ENCODE measurements at places on chromosomes 7 and 10.
A peak's percentile ranks its signal among the peaks of the same experiment; 100 is the strongest.

DNA sequence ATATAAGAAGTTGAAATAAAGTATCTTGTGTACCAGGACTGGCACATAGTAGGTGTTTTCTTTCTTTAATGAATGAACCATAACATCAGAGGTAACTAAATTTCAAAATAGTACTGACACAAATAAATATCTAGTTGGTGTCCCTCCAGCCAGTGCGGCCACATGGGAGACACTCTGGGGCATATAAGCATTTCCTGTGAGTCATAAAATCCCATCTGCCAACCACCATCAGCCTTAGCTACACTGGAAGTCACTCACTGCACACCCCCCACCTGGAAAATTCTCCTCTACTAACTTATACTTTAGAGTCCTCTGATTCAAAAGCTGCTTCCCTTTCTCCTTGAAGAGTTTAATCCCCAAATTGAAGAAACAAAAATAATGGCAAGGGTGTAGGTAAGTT is 32.5 kb downstream of the DYDC1 start:
- DNase-seq, result no peak

- peak; percentile 40 for DNase-seq
Measured at GRCh38 chr7:155338632-155339320, 41.1 kb downstream of the INSIG1 start.

DNA sequence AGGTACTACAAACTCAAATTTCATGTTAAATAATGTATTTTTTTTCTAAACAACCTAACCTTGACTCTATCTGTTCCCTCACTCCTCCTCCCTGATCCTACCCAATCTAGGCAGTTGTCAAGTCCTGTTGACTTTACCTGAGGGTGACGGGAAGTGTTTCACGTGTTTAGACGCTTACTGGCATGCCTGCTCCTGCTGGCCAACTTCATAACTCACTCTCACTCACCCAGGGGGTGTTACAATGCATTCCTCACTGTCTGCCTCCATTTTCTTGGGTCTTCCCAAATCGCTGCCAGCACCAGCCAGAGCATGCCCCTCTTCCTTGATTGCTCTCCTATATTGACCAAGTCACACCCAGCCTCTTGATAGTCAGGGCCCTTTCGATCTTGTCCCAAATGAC is 28.3 kb downstream of the CRCP start:
- DNase-seq, result no peak

- DNase-seq, result no peak
Measured at GRCh38 chr10:85318809-85319807, 990.7 kb downstream of the CCSER2 start.

GRCh38 chr10:43162604-43163003 is 24.4 kb downstream of the CSGALNACT2 start:
- no peak for DNase-seq

DNA sequence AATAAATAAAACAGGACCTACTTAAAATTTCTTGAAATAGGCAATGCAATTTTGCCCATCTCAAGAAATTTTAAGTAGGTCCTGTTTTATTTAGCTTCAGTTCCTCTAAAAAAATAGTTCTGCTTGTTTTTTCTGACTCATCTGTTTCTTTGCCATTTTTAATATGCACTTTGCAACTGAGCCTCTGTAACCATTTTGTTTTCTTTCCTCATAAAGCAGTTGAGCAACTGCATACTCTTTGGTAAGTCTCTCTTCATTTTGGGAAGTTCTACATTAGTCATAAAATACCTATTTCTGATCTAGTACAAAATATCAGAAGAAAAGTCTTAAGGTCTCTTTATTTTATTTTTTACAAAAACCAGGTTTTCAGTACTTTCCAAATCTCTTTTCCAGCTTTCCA is 18.0 kb downstream of the TAS2R40 start:
- DNase-seq, result no peak

GRCh38 chr10:28915989-28916588 is 238.8 kb downstream of the BAMBI start:
- no peak for DNase-seq

DNA sequence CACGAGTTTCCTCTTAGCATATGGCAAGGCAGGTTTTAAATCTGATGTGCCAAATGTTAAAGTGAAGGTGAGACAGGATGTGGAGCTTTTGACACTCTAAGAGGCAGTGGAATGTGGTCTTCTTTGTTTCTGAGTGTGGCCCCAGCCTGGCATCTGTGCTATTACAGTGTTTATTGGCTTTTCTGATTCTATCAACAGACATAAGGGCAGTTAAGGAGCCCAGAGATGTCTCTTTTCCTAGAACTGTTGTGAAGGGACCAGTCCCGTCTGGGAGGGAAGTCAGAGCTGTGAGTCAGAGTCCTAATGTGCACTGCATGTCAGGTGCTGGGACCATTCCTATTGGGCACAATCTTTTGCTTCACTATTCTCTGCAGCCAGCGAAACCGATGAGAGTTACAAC is 32.5 kb downstream of the TRUB1 start:
- DNase-seq, result no peak

DNA sequence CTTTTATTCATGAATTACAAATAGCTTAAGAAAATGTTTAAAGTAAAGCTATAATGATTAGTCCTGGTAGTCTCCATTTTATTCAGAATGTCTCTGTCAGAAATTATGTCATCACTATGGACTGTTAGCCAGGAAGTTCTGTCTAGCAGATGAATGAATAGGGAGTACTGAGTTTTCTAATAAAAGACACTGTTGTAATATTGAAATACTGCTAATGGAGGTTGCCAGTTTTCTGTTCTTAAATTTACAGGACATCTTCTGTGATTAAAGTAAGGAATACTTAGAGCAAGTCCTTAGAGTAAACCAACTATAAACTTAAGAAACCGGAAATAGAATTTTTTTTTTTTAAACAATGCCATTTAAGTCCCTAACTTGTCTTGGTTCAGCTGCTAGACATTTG is 309.8 kb downstream of the ADK start:
- no peak for DNase-seq

DNA sequence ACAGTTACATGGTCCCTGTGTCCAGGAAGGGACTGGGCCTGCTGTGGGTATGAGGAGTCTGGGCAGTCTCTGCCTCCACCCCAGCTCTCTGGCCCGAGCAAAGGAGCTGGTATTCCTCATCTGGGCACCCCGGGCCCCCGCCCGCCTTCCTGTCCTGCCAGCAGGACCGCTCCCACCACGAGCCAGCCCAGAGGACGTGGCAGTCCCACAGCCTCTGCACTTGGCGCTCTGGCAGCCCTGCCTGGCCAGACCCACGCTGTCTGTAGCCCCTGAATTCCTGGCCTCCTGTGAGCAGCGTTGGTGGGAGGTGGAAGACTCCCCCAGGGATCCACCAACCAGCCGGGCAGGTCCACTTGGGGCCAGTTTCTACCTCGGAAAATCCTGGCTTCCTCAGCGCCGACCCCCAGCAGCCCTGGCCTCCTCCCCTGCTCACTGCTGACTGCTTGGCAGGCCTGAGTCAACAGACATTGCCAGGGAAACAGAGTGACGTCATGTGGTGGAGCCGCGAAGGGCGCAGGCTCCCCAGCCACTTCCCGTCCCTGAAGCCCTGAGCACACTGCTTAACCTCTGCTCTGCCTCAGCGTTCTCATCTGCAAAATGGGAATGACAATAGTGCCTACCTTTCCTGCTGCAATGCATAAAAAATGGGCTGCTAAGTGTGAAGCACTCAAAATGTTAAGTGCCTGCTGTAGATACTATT is 21.6 kb upstream of the LIMK1 start:
- peak; percentile 66 for DNase-seq

DNA sequence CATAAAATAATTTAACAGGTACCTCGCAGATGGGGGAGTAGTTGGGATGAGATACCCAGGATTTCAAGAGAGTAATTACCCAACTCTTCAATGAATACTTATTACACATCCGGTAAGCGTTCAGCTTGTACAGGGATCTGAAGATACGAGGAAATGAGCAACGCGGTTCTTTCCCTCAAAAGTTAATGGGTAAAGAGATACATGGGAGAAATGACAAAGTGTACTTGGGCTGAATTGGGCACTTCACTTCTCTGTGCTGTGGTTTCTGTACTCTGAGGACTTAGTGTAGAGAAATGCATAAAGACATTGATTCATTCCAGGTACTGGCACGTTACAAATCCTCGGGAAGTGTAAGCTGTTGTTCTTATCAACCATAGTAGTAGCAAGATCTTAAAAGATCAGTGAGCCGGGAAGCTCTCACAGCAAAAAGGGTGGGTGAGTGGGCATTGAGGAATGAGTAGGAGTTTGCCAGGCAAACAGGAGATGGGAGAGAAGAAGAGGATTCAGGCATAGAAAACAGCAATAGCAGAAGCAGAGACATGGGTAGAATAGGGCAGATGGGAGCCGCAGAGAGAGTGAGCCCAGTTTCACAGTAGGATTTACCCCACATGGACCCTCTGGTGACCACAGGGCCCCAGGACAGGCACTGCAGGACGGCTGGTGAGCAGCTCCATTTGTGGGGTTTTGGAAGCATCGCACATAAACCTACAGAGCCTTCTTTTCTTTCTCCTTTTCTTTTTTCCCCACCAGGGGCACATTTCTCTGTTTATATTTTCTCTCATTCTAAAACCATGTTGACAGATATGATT is 304.3 kb upstream of the PITRM1 start:
- DNase-seq, result no peak

DNA sequence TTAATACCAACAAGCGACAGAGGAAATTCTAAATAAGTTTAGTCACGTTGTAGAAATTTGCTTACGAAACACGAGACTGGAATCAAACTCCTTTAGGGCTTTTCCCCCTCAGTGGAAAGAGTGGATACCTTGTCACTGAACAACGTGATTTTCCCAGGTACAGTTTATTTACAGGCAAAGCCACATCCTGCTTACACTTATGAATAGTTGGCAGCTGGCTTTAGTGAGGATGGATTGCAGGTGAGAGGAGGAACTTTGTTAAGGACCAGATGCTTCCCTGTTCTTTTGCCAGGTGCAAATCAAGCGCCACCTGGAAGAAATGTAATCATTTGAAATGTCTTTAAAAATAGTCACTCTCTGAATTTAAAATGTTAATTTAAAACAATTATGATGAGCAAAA is 282.4 kb downstream of the ADARB2 start:
- DNase-seq, result no peak

GRCh38 chr7:135514856-135515255 is 5.0 kb upstream of the CNOT4 start:
- no peak for DNase-seq

GRCh38 chr10:16603308-16603707 is 81.6 kb upstream of the C1QL3 start:
- DNase-seq, result no peak

DNA sequence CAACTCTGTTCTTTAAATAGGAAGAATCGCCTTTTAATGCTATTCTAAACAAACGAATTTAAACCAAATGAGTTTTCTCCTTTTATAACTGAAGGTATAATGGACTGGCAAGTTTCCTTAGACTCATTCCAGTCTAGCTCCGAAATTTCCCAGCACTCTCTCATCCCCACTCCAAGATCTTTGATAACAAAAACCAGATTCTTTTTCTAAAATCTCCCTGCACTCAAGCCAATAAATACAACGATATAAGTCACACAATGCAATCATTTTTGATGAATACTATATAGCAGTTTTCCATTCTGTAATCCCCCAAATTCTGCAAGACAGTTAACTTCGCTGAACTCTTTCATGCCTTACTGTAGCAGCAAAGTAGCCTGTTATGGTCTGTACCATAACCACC is 1.9 kb downstream of the OGA start:
- no peak for DNase-seq

DNA sequence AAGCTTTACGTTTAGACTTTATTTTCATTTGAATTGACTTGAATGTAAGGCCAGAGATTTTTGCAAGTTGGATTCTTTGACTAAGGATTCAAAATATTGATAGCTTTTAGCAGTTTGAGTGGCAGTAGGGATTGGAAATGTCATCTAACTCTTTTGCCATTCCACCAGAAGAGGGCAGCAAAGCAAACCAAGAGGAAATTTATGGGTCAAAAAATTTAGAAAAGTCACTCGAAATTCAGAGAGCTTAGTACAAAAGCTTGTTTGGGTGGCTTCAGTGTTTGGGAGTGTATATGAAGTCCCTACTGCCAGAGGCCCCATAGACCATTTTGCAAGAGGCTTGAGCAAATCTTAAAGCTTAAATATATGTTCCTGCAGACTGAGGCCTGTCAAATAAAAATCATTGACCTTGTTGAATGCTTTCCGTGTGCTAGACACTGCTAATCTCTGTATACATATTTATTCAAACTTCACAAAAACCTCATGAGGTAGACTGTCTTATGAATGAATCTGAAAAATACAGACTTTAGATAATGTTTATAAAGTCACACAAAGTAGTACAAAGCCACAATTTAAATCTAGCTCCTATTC is 44.6 kb upstream of the RSBN1L start:
- peak; percentile 54 for DNase-seq

- no peak for DNase-seq
Measured at GRCh38 chr7:132322970-132323369, 253.3 kb downstream of the PLXNA4 start.

- no peak for DNase-seq
Measured at GRCh38 chr10:103181244-103181643, 11.8 kb downstream of the NT5C2 start.

DNA sequence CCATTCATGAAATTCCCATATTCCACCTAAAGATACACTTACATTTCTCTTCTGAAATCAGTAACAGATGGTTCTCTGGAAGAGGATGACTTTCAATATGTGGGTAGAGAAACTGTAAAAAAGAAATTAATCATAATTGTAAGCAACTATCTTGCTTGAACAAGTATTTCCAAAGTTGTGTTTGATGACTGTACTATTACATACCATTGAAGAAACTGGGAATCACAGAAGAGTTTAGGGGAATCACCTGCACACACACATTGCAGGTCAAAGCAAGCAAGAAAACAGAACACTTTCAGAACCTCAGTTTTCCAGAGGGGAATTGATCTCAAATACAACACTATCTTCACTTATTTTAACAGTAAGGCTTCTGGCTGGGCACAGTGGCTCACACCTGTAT is 33.6 kb downstream of the GSAP start:
- DNase-seq, result no peak

GRCh38 chr10:100346351-100346764 is 675 bp upstream of the SCD start:
- peak; percentile 70 for DNase-seq

DNA sequence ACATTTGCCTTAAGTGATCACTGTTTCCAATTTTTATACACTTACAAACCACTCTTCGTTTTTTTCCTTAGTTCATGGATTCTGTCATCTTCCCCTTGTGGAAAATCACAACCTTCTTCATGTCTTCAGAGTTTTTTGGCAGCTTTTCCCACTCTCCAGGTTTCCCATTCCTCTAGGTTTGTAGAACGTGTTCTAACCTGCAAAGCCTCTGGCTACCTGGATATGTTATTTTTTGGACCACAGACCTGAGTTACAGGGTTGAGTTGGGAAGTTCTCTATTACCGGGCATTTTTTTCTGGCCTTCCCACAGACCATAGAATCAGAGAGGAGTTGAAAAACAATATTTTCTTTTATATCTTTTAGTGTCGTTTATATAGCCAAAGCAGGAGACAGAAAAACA is 30.2 kb downstream of the NRG3 start:
- DNase-seq, result no peak

DNA sequence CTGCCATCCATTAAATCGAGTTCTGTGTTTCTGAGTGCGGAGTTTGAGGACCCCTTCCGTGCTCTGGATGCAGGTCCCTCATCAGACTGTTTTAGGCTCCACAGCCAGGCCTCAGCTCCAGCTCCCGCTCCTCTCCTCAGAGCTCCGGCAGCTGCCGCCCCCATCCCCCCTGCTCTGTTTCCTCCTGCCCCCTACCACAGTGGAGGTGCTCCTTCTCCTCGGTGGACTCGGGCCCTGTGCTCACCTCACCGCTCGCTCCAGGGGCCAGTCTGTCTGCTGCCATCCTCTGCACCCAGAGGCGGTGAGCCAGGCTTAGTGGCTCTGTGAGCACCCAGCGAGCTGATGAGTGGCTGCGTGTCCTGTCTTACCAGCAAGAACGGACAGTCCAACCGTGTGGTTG is 21.4 kb upstream of the PRKAR1B start:
- DNase-seq, result no peak
